Naive thymus-derived CD4-positive, alpha-beta T cell (primary cell): ENCODE measurements at places on chromosomes 5 and 9. TPM values are rescaled to one million over a fixed set of nuclear protein-coding genes. Genes with fewer than 3 reads are reported as not detected.

GRCh38 chr9:135908093-135908753 lies 877 bp upstream of the CAMSAP1 start:
- no peak for DNase-seq

DNA sequence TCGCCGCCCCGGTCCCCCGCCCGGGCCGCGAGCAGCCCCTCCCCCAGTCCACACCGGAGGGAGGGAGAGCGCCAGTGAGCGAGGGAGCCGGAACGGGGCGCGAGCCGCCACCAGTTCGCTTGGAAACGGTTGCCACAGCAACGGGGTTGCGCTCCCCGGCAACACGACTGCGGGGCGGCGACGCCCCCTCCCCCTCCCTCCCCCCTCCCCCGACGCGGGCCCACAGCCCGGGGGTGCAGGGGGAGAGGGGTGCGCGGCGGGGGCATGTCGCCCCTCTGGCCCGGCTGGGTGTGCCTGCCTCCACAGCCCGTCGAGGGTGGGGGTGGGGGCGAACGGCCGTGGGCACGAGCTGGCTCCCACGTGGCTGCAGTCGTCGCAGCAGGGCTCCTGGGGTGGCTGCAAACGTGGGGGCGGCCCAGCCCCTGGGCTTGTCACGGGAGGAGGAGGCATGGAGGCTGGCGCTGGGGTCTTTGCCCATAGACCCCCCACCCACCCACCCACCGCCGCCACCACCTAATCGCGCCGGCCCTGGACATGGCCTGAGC lies 524 bp downstream of the PRR7 start:
- DNase-seq, result peak; percentile 81

DNA sequence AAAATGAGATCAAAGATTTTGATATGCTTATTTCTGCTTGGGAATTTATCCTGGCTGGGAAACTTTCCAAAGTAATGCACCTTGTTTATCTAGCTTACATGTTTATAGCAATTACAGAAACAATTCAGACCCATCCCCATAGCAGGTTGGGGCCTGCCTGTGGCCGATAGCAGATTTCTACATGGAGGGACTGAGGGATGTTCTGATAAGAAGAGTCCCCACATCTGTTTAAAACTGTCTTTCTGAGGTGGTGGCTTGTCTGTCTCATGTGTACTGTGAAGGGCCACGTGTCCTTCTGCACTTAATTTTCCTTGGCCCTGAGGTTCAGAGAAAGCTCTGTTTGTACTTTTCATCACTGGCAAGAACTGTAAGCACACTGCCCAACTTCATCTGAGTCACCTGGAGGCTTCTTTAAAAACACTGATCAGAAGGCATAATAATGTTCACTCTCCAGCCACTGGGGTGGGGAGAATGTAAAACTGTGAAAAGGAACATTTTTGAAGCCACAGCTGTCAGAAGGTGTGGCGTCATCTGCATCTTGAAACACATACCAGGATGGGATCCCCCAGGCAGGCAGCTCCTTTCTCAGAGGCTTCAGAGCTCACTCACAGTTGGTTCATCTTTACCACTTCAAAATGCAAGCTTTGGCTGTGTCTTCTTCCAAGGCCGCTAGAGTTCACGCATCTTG lies 80.3 kb downstream of the MAP1B start:
- DNase-seq, result no peak

- DNase-seq, result no peak
Measured at GRCh38 chr5:106959387-106959786, 711.4 kb downstream of the EFNA5 start.

PCDHGB5 gene
- 0.44 and 0.61 TPM in 2 replicates for total RNA-seq

- no peak for DNase-seq
Measured at GRCh38 chr9:14441976-14442651, 128.2 kb upstream of the NFIB start.

PCDHGB4 gene
- total RNA-seq, result 0.27 TPM

RC3H2 gene
- total RNA-seq, result 61.7 TPM

OR1N1 gene
- not detected for total RNA-seq

GRCh38 chr5:179559284-179560252 lies 9.2 kb downstream of the RUFY1 start:
- DNase-seq, result peak; percentile 91

SPATA31D4 gene
- total RNA-seq, result not detected

- no peak for DNase-seq
Measured at GRCh38 chr5:176870110-176870591, 29.0 kb downstream of the HK3 start.

DNA sequence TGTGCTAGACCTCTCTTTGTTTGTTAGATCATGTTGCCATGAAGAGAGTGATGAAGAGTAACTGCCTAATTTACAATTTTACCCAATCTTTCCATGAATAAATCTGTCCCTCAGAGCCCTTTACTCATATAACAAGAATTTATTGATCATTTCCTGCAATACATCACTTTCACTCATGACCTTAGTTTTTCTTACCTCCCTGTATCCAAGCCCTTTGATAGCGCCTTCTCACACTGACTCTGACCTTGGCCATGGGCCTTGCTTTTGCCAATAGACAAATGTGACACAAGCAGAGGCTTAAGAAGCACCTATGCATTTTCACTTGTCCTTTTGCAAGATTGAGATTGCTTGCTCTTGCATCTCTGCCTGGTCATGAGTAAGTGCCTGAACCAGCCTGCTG lies 288.1 kb downstream of the NNT start:
- DNase-seq, result no peak

GRCh38 chr5:31962871-31963307 lies 211.2 kb downstream of the GOLPH3 start:
- no peak for DNase-seq

DNA sequence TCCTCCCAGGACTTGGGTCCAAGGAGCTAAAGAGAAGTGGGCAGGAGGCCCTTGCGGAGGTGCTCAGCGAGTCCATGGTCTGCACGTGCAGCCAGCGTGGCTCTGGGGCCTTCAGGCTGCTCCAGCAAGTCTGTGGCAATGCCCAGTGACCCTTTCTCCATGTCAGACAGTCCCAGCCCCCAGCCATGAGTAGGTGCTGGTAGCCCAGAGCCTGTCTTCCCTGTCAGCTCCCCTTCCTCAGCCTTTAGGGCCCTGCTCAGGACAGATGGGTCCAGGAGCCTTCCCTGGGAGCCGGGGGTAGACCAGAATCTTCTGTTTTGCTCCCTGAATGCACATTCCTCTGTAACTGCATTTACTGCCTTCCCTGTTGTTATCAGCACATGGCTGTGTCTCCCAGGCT lies 147.2 kb upstream of the IRX2 start:
- DNase-seq, result no peak

PCDHB13 gene
- not detected for total RNA-seq

- no peak for DNase-seq
Measured at GRCh38 chr9:108537756-108538155, 318.0 kb downstream of the ACTL7B start.

TMEM215 gene
- total RNA-seq, result not detected

- DNase-seq, result no peak
Measured at GRCh38 chr9:130882696-130883225, 13.9 kb downstream of the QRFP start.

- DNase-seq, result no peak
Measured at GRCh38 chr5:153658606-153659005, 168.1 kb downstream of the GRIA1 start.

DNA sequence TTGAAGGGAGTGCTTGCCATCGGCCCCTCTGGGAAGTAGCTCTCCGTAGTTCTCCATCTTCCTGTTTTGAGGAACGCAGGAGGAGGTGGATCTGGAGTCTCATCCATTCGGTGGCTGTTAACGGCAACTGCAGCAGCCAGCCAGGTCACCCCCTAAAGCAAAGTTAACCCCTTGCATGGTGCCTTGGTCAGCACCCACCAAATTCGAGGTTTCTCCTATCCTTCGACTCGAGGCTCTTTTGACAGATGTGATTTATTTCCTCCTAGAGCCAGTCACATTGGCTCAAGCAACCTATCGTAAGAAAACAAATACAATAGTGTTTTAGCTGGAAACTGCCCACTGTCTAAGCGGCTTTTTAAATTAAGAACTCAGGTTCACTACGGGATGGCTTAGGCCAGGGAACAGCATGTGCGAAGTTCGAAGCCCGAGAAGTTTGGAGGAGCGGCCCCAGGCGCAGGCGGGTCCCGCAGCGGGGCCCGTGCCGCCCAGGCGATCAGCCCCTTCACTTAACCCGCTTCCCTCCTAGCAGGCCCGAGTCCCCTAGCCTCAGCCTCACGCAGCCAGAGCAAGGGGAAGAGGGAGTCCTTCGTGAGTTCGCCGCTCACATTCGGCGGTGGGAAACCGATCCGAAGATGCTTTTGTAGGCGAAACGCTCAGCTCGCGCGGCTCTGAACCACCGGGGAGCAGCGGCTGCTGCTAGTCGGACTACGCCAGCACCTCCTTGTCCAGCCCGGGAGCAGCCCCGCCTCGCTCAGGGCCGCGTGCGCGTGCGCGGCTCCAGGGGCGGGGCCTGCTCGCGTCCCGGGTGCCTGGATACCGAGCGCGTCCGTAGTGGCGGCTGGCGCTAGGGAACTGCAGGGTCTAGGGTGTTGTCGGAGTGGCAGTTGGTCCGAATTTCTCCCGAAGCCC lies at the start of gene ROPN1L:
ROPN1L (plus strand) TSS at position 797 of the 909 bp plus-strand sequence. CDS start 289 bp downstream, outside the sequence.
- peak; percentile 64 for DNase-seq

DNA sequence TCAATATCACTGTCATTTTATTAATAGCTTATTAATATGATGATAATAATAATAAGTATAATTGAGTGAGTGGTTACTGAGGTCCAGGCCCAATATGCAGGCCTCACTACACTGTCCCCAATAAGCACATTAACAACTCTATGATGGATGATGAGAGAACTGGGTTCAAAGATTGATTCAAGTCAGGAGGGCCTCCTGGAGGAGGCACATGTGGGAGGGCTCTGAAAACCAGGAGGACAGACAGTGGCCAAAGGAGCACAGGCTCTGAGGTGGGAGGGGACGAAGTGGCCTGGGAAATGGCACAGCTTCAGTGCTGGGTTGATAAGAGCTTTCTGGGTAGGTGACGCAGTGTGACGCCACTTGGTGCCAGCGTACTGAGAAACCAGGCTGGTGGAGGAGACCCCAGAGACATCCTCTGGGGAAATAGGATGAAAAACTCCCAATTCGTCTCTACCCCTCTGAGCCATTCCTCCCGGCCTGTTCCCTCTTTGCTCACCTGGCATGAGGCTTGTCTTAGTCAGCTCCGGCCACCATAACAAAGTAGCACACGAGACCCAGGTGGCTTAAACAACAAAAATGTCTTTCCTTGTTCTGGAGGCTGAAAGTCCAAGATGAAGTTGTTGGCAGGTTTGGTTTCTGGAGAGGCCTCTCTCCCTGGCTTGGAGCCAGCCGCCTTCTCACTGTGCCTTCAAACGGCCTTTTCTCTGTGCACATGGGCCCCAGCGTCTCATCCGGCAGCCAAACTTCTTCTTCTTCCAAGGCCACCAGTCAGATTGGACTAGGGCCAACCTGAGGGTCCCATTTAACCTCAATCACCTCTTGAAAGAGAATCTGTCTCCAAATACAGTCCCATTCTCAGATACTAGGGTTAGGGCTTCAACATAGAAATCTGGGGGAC lies 31.6 kb downstream of the NTNG2 start:
- no peak for DNase-seq

SELENOP gene
- total RNA-seq, result 4.8 TPM

NR6A1 gene
- total RNA-seq, result not detected

- no peak for DNase-seq
Measured at GRCh38 chr9:68978501-68978900, 35.4 kb downstream of the PRKACG start.

GRCh38 chr5:40381676-40382363 lies 297.9 kb upstream of the PTGER4 start:
- no peak for DNase-seq

DNA sequence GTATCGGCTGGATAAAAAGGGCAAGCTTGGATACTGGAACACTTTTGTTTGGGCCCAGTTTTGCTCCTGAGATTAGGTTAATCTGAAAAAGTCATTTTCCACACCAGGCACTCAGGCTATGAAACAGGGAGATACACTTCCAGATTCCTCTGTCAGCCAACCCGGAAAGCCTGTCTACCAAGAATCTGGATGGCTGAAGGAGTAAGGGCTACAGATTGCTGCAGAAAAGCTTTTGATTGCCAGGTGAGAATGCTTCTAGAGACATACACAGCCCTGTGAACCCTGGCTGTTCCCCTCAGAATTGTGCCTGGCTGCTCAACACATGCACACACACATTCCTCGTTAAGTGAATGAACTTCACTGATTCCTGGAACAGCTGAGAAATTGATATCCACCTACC lies 114.4 kb downstream of the PSD2 start:
- no peak for DNase-seq

- DNase-seq, result no peak
Measured at GRCh38 chr9:13142776-13143175, 136.7 kb downstream of the MPDZ start.

GRCh38 chr9:133528001-133528875 lies 3.5 kb upstream of the MYMK start:
- DNase-seq, result no peak

PDZD2 gene
- 2.7 TPM for total RNA-seq

GRCh38 chr5:135691044-135691443 lies 112.3 kb upstream of the CXCL14 start:
- DNase-seq, result no peak

- DNase-seq, result peak; percentile 38
Measured at GRCh38 chr5:179558932-179559283, 8.6 kb downstream of the RUFY1 start.

CDC25C gene
- not detected for total RNA-seq

- DNase-seq, result no peak
Measured at GRCh38 chr5:65861830-65862241, 64.5 kb upstream of the ERBIN start.

DNA sequence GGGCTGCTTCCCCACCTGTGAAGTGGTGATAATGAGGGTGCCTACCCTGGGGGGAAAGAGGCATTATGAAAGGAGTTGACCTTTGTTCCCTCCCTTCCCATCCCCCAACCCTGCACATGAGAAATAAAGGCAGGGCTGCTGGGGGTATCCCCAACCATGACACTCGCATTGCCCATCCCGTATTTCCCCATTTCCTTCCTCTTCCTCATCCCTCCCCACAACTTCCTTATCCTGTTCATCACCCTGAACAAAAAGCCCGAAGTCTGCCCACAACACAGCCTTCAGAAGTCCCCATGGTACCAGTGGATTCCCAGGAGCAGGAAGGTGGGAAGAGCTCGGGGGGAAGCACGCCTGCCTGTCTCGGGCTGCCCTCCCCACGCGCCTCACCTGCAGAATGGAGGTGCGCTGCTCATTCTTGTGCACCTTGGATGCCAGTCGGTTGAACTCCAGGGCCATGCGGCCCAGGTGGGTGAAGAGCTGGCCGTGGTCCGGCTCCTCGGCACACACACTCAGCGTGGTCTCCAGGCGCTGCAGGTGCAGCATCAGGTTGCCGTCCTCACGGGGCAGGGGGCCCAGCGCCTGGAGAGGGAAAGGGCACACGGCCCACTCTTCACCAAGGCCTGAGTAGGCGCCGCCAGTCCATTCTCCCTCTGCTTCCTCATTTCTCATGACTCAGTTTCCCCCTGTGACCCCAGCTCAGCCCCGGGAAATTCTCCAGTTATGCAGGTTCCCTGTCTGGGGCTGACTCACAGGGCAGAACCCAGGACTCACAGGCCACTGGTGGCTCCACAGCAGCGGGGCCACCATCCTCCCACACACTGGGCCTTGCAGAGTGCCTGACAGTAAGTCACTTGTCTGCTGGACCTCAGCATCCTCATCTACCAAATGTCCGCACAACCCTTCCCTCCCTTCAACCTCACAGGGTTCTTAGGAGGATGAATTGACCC lies 24.2 kb downstream of the TNIP1 start:
- no peak for DNase-seq
